C1 segment of cervical spinal cord (tissue), 14 donors: ENCODE measurements at places on chromosomes 12 and 14.

GRCh38 chr12:128840862-128841468 lies 12.3 kb upstream of the GLT1D1 start:
- no peak for DNase-seq

DNA sequence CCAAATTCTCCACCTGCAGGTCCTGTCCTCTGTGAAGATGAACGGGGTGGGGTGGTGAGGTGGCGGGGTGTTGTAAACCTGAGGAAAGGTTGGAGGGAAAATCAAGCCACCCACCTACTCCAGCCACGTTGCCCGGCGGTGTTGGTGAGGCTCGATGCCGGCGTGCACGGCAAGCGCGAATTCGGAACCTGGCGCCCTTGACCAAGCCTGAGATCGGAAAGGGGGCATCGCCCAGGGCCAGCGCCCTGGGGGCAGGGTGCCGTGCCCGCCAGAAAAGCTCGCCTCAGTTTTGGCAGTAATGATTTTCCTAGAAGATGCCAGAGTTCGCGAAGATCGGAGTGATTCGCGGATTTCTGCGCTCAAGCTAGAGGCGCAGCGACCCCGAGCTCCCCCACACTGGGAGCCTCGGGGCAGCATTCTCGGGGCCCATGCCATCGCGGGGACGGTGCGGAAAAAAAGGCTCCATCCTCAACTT lies 817 bp downstream of the STXBP6 start:
- no peak for DNase-seq

- no peak for DNase-seq
Measured at GRCh38 chr14:21185491-21185890, 29.6 kb upstream of the OR5AU1 start.

GRCh38 chr12:7108003-7108795 lies 815 bp downstream of the C1RL start:
- peak; percentile 42 for DNase-seq
